ENCODE measurements at places on chromosomes 12 and 14. TPM values are rescaled to one million over a fixed set of nuclear protein-coding genes. Genes with fewer than 3 reads are reported as not detected.

DNA sequence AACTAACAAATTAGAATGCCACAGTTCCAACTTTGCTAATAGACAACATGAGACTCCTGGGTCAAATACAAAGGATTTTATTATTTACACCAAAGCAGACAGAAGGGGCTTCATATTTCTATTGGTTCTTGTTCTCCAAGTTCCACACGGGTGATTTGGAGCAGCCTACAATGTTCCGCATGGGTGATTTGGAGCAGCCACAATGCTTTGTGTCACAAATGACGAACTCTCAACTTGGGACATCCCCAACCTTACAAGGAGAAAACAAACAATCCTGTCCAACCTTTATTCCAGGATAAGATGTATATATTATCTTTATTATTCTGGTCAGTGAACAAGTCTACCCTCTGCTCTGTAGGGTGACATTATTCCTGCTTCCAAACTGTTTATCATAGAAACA, 694.3 kb upstream of the MGAT4C start:
- no peaks in the 10 kb centered on the region for H3K4me1 ChIP-seq
- DNase-seq = no peak
- H3K27me3 ChIP-seq = no peaks in the 10 kb centered on the region
- no peaks in the 10 kb centered on the region for H3K36me3 ChIP-seq

GRCh38 chr14:60616461-60616959, 32.8 kb downstream of the SIX1 start:
- DNase-seq = no peak
- H3K4me3 ChIP-seq = no peak overlapping the region
- H3K27ac ChIP-seq = no peak overlapping the region
- no peaks in the 10 kb centered on the region for H3K4me1 ChIP-seq
- H3K36me3 ChIP-seq = no peaks in the 10 kb centered on the region
- H3K27me3 ChIP-seq = peaks cover 14% of the 10 kb centered on the region

- H3K27ac ChIP-seq = peak overlapping the region; percentile 83
- H3K36me3 ChIP-seq = peaks cover 5% of the 10 kb centered on the region
- peak; percentile 16 for DNase-seq
Measured at GRCh38 chr12:76032043-76032981, 736 bp upstream of the PHLDA1 start.

- peaks cover 3% of the 10 kb centered on the region for H3K4me1 ChIP-seq
- H3K4me3 ChIP-seq = no peak overlapping the region
- no peak for DNase-seq
- no peak overlapping the region for H3K27ac ChIP-seq
Measured at GRCh38 chr12:1262011-1262410, 271.0 kb downstream of the ERC1 start.

DNA sequence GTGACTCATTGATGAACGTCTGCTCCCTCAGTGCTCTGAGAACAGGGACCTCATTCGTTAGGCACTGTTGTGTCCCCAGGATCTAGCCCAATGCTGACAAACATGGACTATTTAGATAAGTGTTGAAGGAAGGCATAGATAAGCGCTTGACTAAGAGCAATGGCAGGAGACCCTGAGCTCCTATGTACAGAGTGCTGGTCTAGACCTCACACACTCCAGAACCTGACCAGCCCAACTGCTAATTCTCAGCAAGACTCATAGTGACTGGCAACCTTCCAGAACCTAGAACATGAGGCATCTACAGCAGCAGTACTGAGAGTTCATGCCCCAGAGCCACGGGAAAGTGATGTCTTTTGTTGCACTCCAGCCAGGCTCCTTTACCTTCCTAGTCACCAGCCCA, 69.2 kb downstream of the CRACR2A start:
- no peaks in the 10 kb centered on the region for H3K27me3 ChIP-seq
- no peak overlapping the region for H3K27ac ChIP-seq

GRCh38 chr12:44184499-44185206, 348.8 kb downstream of the TMEM117 start:
- H3K27me3 ChIP-seq = no peaks in the 10 kb centered on the region
- no peaks in the 10 kb centered on the region for H3K36me3 ChIP-seq
- no peak for DNase-seq
- H3K4me3 ChIP-seq = no peak overlapping the region
- peaks cover 2% of the 10 kb centered on the region for H3K4me1 ChIP-seq

DNA sequence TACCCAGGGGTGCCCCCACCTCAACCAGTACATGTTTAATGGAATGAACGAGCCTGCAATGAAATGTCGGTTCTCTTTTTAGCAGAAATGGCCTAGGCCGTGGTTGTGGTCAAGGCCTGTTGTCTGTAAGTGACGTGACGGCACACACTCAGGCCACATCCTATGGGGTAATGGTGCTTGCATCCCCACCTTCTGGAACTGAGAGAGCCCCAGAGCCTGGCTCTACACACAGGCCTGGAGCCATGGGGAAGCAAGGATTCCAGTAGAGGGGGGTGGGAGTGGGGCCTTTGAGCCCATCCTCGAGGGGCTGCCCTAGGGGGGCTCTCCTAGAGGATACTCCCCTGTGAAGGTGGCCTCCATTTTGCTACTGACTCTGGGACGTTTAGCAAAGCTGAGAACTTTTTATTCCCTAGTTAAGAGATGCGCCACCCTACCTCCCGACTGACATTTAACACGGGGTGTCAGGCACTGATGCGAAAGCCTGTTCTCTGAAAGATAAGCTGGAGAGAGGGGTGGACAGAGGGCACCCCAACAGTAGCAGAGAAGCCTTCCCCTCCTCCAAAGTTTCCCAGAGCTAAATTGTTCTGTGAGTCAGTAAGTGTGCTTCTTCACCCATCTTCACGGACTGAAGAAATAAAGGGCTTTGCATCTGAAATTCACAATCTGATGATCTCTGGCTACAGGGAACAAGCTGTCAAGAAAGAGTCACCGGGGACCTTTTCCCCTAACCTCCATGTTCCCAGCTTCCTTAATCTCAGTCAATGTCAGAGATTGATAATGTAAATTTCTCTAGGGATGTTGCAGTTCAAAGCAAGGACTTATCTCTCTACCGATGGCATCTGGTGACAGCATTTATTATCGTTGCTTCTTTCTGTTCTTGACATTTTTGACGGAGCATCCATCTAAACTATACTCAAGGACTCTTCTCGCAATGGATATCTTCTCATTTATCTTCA, 6.8 kb downstream of the RIN3 start:
- H3K4me1 ChIP-seq = peaks cover 41% of the 10 kb centered on the region
- peaks cover 3% of the 10 kb centered on the region for H3K36me3 ChIP-seq
- peaks cover 9% of the 10 kb centered on the region for H3K27me3 ChIP-seq
- DNase-seq = no peak
- H3K4me3 ChIP-seq = no peak overlapping the region

The DIO3 gene
- not detected for total RNA-seq

GRCh38 chr14:69711065-69711464, 55.9 kb upstream of the SRSF5 start:
- no peak for DNase-seq
- peak overlapping the region; percentile 77 for H3K27ac ChIP-seq
- H3K36me3 ChIP-seq = peaks cover 79% of the 10 kb centered on the region
- H3K4me1 ChIP-seq = peaks cover 71% of the 10 kb centered on the region
- H3K27me3 ChIP-seq = no peaks in the 10 kb centered on the region

DNA sequence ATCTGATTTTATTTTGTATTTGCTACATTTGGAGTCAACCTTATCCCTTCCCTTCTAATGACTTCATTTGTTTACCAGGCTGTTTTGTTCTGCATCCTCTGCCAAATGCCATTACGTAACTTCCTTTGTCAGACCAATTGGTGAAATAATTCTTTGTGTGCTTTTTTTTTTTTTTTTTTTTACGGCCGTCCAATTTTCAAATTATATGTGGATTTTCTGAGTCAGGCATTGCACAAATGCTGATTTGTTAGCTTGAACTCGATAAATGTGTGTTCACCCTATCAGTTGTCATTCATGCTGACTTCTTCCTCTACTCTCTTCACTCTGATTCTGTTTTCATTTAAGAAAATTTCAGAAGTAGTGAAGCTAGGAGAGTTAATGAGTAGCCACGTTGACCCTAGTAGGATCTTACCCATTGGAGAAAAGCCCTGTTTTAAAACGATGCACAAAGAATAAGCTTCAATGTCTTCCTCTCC, 386.2 kb downstream of the DIO2 start:
- no peak for DNase-seq
- H3K36me3 ChIP-seq = no peaks in the 10 kb centered on the region
- H3K4me1 ChIP-seq = no peaks in the 10 kb centered on the region

The NEUROD4 gene
- not detected for total RNA-seq

DNA sequence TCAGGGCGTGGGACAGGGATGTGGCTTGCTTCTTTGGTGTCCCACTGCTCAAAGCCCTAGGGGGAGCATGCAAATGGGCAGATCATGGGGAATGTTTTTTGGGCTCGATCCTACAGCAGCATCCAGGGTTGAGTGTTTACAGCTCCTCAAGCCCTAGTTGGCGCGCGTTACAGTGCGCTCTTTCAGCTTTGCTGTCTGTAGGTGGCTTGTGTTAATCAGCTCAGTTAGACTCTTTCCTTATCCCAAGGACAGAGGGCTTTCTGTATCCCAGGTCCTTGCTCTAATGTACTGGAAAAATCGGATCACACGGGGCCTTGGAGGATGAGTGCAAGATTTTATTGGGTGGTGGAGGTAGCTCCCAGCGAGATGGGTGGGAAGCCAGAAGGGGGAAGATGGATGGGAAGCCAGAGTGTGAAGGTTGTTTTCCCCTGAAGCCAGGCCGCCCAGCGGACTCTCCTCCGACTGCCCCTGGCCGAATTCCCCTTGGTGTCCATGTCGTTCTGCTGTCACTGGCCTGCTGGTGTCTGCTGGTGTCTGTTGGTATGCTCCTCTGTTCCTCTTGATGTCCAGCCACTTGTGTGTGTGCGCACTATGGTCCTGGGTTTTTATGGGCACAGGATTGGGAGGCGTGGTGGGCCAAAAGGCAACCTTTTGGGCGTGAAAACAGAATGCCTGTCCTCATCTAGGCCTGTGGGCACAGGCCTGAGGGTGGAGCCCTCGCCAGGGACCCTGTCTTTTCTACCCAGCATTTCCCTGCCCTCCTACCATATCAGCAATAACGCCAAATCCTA, 10.7 kb upstream of the TXNRD1 start:
- peaks cover 13% of the 10 kb centered on the region for H3K27me3 ChIP-seq
- no peak for DNase-seq
- H3K4me3 ChIP-seq = no peak overlapping the region
- no peak overlapping the region for H3K27ac ChIP-seq
- H3K36me3 ChIP-seq = peaks cover 1% of the 10 kb centered on the region

The HNRNPC gene
- 684 TPM for total RNA-seq

The ZCRB1 gene
- total RNA-seq = 52.7 TPM

The GDF3 gene
- total RNA-seq = not detected

The OVCH1 gene
- total RNA-seq = not detected

DNA sequence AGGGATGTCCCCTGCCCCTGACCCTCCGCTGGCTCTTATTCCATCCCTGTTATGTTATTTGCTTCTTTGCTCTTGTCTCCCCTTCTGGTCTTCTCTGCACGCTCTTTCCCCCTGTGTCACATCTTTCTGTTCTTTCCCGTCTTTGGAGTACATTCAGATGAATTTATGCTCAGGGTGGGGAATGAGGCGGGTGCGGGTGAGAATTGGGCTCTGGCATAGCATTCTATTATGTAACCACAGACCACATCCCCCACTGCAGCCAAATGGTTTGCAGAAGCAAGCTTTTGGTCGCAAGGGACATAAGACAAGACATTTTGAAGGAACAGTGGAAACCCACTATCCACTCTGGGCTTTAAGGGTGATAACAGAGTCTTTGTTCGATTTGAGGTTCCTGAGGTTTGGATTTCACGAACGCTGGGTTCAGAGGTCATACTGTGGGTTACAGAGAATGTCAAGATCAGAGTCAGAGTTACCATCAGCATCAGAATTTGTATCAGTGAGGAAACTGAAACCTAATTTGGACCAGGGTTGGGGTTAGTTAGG, 3.8 kb downstream of the ENDOU start:
- DNase-seq = peak; percentile 25
- no peak overlapping the region for H3K4me3 ChIP-seq
- peaks cover 5% of the 10 kb centered on the region for H3K36me3 ChIP-seq
- H3K27me3 ChIP-seq = no peaks in the 10 kb centered on the region

DNA sequence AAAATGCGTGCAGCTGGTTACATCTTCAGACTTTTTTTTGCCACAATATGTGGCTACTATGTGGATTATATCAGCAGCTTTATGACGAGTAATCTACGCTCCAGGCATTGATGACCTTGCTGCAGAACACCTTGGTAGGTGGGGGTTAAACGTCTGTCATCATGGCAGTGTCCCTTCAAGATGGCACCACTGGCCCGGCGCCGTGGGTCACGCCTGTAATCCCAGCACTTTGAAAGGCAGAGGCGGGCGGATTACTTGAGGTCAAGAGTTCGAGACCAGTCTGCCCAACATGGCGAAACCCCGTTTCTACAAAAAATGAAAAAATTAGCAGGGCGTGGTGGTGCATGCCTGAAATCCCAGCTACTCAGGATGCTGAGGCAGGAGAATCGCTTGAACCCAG, 177.5 kb downstream of the AEBP2 start:
- no peak for DNase-seq
- H3K36me3 ChIP-seq = no peaks in the 10 kb centered on the region
- H3K27me3 ChIP-seq = no peaks in the 10 kb centered on the region
- H3K4me3 ChIP-seq = no peak overlapping the region
- peaks cover 3% of the 10 kb centered on the region for H3K4me1 ChIP-seq

DNA sequence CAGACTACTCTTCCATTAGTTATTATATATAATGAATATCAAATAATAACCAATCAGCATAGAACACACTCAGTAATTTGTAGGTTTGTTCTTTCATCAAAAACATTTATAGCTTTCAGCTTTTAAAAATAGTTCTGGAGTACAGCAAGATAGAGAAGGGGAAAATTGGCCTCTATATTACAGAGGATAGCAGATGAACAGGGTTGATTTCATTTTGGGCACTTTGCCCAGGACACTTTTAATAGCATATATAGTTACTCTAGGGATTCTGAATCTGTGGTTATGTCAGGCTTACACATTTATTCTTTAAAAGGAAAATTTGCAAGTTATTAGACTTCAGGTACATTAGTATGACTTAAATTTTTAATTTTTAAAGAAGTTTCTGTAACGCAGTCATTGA, 52.6 kb downstream of the IFT81 start:
- H3K36me3 ChIP-seq = no peaks in the 10 kb centered on the region
- H3K4me1 ChIP-seq = no peaks in the 10 kb centered on the region

- H3K4me1 ChIP-seq = peaks cover 48% of the 10 kb centered on the region
- H3K27me3 ChIP-seq = peaks cover 19% of the 10 kb centered on the region
- peak overlapping the region; percentile 77 for H3K4me3 ChIP-seq
- no peaks in the 10 kb centered on the region for H3K36me3 ChIP-seq
Measured at GRCh38 chr14:22886500-22887259, 3.7 kb downstream of the REM2 start.

GRCh38 chr12:92866418-92866817, 62.7 kb downstream of the EEA1 start:
- DNase-seq = no peak
- no peak overlapping the region for H3K27ac ChIP-seq
- H3K27me3 ChIP-seq = no peaks in the 10 kb centered on the region
- peaks cover 20% of the 10 kb centered on the region for H3K36me3 ChIP-seq
- H3K4me3 ChIP-seq = no peak overlapping the region

The CIROP gene
- not detected for total RNA-seq

Data from activated CD4-positive, alpha-beta T cell treated with anti-CD3 and anti-CD28 coated beads, Interleukin-2, amount 10 ng/mL, durations not matched to agents 7 days and 5 days (primary cell).